ENCODE measurements at places on chromosomes 6 and 20. TPM values are rescaled to one million over a fixed set of nuclear protein-coding genes. Genes with fewer than 3 reads are reported as not detected.

TCP11 gene
- not detected for total RNA-seq

GRCh38 chr6:146582857-146583256 lies 15.9 kb upstream of the ADGB start:
- no peak overlapping the region for H3K4me3 ChIP-seq
- no peak for DNase-seq
- no peaks in the 10 kb centered on the region for H3K27me3 ChIP-seq
- no peaks in the 10 kb centered on the region for H3K36me3 ChIP-seq

DNA sequence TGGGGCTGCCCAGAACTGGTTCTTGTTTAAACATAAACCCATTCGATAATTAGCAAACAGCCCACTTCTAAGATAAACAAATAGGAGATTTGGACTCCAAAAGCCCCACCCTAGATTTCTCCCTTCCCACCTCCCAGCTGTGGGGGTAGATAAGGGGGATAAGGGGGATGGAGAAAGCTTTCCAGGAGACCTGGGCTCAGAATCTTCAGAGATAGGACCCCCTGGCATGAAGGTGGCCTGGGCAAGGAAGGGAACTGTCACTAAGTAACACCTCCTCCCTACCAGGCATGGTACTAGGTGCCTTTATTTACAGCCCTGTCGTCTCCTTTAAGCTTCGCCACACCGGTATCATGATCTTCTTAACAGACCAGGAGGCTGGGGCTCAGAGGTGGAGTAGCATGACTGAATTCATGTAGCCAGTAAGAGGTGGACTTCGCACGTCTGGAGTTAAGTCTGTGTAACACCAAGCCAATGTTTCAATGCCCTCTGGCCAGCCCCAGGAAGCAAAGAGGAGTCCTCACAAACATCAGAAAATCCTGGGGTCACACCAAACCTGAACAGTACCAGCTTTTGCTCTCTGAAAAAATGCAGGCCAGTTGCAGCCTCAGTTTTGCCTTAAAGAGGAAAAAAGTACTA lies 4.6 kb downstream of the SDC4 start:
- DNase-seq: no peak
- no peaks in the 10 kb centered on the region for H3K27me3 ChIP-seq
- H3K36me3 ChIP-seq: no peaks in the 10 kb centered on the region
- no peak overlapping the region for H3K27ac ChIP-seq

DNA sequence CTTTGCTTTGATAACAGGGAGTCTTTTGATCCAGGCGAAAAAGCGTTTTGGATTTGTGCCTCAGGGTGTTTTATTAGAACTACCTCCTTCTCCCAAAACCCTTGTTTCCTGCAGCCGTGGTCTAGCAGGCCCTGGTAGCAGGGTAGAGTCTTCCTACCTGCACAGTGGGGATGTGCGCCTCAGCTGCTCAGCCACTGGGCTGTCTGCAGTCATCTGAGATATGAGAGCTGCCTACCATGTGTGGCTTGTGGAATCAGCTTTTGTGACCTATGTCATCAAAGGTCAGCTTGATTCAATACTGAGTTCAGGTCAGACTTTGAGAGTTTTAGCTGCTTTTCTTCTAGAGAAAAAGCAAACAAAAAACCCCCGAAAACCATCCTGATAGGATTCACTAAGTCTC lies 279.5 kb downstream of the CLIC5 start:
- no peak overlapping the region for H3K27ac ChIP-seq

GRCh38 chr6:159716247-159717096 lies 10.8 kb upstream of the WTAP start:
- H3K36me3 ChIP-seq: peaks cover 5% of the 10 kb centered on the region
- no peaks in the 10 kb centered on the region for H3K27me3 ChIP-seq
- H3K4me1 ChIP-seq: peaks cover 8% of the 10 kb centered on the region
- no peak overlapping the region for H3K4me3 ChIP-seq

DNA sequence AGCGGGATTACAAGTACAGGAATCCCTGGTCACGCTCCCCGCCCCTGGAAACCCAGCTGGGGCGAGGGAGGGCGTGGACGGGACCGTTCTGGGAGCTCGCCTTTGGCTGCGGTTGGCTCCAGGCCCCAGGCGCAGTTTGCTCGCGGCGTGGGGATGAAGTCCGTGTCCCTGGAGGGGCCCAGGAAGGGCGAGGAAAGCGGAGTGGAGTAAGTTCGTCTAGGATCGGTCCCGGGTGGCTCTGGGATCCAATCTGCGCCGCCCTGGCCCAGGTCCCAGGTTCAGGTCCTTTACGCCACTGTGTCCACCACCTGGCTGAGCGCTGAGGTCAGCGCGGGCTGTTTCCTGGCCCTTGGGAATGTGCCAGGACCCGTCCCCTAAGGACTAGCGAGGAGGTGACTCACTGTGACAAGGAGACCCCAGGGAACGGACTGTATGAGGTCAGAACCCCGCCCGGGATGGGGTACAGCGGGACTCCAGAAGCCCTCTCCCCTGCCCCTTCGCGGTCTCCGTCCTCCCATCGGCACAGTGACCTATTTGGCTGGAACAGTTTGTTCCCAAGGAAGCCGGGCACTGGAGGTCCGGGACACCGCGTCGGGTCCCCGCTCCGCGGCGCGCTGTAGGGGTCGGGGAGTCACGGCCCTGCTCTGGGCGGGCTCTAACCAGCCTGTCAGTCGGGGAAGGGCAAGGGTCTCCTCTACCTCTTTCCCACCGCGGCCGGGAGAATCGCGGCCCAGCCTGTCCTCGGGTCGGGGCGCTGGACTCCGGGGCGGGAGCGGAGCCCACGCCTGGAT lies 724 bp downstream of the CDKN1A start:
- DNase-seq: peak; percentile 42
- peaks cover 70% of the 10 kb centered on the region for H3K4me1 ChIP-seq
- peak overlapping the region; percentile 89 for H3K4me3 ChIP-seq
- peaks cover 27% of the 10 kb centered on the region for H3K36me3 ChIP-seq
- no peaks in the 10 kb centered on the region for H3K27me3 ChIP-seq

Data from activated CD8-positive, alpha-beta T cell treated with anti-CD3 and anti-CD28 coated beads, Interleukin-2, amount 10 ng/mL, durations not matched to agents 7 days and 5 days (primary cell).